NCI-H187 (cell line): ENCODE measurements at places on chromosomes 4 and X.

DNA sequence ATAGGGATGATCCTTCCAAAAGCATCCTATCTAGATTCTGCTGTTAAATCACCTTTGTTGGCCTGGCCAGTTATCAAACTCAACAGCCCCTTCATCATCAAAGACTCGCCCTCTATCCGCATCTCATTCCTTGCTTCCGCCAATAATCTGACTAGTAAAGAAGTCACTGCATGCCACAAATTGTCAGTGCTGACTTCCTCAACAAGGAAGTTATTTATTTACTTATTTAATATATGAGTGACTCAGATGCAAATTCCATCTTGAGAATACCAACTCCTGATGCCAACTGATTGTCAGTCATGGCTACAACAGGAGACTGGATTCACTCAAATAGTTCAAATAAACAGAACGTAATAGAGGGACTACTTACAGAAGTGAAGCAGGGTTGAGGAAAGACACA, 283.8 kb downstream of the TRIML1 start:
- no peak for DNase-seq

- DNase-seq = no peak
Measured at GRCh38 chrX:11787564-11787963, 29.5 kb downstream of the MSL3 start.

GRCh38 chrX:10089378-10089795, 67.4 kb upstream of the CLCN4 start:
- no peak for DNase-seq

DNA sequence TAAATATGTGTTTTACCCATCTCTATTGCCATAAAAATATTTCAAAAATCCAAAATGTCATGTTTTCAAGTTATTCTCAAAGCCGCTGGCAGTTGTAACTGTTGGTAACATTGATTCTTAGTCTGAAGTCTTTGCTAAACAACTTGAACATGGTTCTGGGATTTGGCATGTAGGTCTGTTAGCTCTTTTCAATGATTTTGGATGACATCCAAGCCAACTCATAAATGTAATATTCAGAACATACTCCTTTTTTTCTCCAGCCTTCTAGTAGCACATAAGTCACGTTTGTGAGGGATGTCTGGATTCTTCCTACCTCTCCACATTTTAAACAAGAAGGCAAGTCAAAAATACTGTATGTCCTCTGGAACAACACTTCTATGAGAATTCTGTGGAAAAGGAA, 305.3 kb downstream of the PRR32 start:
- no peak for DNase-seq

DNA sequence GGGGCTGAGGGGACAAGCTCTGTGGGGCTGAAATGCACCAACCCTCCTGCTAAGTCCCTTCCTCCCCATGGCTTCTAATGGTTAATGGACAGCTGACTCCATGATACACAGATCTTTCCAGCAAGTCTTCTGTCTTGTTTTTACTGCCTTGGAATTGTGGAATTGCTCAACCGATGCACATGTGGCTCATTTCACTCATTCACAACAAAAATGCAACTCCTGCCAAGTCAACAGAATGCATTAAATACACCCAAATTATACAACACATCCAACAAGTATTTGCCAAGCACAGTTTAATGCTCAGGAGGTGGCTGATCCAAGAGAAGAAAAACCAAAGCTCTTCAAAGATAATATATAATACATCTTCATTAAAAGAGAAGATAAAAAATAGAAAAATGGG, 61.9 kb upstream of the PAGE4 start:
- no peak for DNase-seq

GRCh38 chr4:81632581-81633299, 161.0 kb upstream of the RASGEF1B start:
- peak; percentile 11 for DNase-seq

GRCh38 chr4:39104255-39104654, 42.2 kb downstream of the KLHL5 start:
- no peak for DNase-seq

- no peak for DNase-seq
Measured at GRCh38 chr4:38855466-38855865, 1.2 kb downstream of the TLR6 start.

- DNase-seq = no peak
Measured at GRCh38 chr4:13615161-13615560, 12.4 kb downstream of the BOD1L1 start.

DNA sequence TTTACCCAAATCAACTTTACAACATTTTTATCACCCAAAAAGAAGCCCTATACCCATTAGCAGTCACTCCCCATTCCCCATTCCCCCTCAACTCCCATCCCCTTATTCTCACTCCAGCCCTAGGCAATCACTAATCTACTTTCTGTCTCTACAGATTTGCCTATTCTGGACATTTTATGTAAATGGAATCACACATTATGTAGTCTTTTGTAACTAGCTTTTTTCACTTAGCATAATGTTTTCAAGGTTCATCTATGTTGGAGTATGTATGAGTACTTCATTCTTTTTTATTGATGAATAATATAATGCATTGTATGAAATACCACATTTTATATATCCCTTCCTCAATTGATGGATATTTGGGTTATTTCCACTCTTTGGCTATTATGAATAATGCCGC, 36.1 kb upstream of the HERC5 start:
- no peak for DNase-seq

GRCh38 chr4:151690164-151690870, 70.5 kb downstream of the GATB start:
- DNase-seq = no peak

- DNase-seq = no peak
Measured at GRCh38 chrX:46704767-46705386, 54.0 kb downstream of the SLC9A7 start.

- peak; percentile 76 for DNase-seq
Measured at GRCh38 chrX:112067601-112068000, 15.0 kb downstream of the TRPC5 start.

DNA sequence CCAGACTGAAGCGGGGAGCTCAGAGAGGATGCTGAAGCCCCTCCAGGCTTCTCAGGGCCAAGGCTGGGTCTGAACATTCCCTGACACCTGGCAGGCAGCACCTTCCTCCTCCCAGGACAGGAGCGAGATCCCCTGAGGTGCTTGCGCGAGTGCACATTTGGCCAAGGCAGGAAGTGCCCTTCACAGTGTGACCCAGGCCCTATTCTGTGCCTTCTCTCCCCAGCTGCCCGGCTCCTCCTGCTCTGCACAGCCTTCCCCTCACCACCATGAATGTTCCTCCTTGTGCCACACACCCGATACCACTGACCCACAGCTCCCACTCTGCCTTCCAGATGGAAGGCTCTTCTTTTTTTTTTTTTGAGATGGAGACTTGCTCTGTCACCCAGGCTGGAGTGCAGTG, 17.1 kb upstream of the PSAPL1 start:
- DNase-seq = no peak

DNA sequence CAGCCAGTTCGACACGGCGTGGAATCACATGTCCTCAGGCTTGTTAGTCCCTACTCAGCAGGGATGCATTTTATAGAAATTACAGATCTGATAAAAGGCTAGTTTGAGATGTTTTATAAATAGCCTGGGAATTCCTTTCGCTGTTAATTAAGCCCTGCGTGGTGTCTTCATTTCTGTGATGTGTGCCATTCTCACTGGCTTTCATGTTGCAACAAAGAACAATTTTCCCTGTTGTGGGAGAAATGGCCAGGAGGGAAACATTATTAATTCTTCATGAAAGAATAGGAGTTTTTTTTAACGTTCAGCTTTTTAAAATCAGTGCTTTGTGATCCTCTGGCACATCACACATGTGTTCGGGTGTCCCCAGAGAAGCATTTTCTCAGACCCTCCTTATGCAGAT, 427.3 kb upstream of the FRG1 start:
- no peak for DNase-seq

DNA sequence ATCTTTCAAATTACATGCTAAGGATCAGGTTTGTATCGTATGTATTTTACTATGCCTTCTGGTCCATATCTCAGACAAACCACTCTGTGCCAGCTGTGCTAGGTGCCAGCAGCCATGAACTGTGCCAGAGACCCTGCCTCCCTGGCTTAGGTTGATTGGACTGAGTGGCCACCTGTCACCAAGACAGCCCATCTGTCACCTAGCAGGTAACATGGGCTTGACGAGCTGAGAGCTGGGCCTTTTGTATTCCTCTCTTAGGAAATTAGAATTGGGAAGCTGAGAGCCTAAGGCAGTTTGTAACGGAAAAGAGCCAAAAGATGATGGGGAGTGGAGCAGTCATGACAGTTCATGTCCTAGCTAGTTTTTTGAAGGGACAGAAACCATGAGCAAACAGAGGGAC, 42.5 kb downstream of the TMEM164 start:
- DNase-seq = no peak

DNA sequence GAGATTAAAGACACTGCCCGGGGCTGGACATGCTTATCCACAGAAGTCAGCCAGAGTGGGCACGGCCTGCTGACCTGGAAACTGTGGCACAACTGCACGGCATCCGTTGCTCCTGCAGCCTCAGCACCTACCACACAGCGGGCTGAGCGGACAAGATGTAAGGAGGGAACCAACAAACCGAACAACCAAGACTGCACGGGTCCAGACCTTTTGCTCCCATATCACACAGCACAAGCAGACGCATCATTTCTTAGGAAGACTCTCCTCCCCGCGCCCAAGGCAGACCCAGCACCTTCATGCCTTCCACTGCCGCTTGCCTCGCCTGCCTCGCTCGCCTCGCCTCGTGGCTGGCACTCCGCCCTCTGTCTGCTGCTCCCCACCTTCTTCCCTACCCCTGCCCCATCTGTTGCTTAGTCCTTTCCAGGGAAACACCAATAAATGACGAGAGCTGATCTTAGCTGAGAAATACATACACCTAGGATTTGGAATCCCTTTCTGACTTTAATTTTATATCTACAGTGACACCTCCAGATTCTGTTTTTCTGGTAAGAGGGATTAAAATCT, 79.0 kb downstream of the AFAP1 start:
- no peak for DNase-seq

DNA sequence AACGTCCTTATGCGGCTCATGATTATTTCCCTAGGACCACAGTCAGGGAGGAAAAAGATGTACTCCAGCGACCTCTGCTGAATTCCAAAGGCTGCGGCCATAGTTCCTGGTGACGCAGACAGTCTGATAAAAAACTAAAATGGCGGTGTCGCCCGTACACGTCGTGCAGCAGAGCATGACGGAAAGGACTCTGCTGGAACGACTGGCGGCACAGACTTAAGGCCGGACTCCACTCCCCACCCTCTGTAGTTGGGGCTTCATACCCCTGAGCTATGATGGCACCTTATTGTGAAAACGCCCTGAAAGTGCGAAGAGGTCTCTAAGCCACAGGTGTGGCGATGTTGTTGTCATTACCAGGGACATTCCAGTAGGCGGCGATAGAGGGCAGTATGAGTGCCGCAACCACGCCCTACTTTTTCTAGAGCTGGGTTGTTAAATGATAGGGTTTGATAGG, 90.0 kb upstream of the EDA2R start:
- DNase-seq = no peak

GRCh38 chr4:21738821-21739220, 209.8 kb downstream of the KCNIP4 start:
- DNase-seq = no peak

DNA sequence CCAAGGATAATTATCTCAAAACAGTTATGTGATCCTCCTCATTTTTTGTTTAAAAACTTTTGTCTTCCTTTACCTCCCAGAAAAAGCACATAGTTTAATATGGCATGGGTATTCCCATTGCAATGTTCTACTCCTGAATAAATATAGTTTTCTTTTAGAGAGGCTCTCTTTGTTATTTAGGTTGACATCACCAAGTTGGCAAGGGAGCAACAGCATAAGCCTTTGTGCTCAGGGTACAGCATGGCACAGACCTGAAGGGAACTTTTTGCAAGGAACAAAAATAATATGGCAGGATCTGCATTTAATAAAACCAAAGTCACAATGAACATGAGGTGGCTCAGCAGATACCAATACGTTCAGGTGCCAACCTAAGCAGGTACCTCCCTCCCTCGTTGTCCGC, 47.1 kb upstream of the NPY2R start:
- DNase-seq = no peak

DNA sequence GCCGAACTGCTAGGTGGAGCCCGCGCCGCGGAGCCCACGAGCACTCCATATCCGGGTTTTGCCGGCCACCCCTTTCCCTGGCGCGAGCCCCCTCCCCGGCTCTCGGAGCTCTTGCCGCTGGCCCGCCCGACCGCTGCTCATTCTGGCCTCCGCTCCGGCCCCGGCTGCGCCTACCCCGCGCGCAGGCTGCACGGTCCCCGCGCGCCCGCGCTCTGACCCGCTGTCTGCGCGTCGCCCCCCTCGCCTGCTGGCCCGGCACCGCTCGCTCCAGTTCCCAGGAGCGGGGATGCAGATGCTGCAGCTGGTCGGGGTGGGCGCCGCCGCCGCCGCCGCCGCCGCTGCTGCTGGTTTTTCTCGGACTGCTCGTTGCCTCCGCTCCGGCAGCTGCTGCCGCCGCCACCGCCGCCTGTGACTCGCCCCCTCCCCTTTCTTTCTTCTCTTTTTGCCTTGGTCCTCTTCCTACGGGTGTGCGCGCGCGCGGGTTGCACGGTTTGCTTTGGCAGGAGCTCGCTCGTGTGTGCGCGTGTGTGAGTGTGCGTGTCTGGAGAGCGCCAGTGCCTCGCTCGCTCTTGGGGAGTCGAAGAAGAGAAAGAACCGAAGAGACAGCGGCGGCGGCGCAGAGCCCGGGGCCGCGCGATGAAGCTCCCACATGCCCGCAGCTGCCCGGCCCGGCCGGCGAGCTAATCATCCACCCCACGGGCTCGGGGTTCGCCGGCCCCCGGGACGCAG, at the start of gene ADGRL3:
ADGRL3 (plus strand) TSS at position 140 of the 729 bp plus-strand sequence.
- peak; percentile 60 for DNase-seq

DNA sequence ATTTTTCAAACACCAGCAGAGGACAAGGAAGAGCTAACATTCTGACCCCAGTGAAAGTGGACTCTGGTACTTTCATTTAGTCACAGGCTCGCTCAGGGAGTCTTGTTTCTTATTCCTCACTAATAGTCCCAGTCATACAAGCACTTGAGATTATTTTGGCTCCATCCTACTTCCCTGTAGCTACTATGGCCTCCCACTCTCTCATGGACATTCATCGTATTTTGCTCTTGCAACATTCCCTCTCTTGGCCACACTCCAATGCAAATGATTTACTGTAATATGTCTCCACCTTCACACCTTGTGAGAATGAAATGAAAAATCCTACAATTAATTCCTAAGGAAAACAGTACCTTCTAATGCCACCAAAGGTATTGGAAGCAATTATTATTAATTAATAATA, 21.3 kb downstream of the PLRG1 start:
- DNase-seq = no peak

GRCh38 chrX:22634751-22635150, 362.0 kb downstream of the CBLL2 start:
- DNase-seq = no peak

DNA sequence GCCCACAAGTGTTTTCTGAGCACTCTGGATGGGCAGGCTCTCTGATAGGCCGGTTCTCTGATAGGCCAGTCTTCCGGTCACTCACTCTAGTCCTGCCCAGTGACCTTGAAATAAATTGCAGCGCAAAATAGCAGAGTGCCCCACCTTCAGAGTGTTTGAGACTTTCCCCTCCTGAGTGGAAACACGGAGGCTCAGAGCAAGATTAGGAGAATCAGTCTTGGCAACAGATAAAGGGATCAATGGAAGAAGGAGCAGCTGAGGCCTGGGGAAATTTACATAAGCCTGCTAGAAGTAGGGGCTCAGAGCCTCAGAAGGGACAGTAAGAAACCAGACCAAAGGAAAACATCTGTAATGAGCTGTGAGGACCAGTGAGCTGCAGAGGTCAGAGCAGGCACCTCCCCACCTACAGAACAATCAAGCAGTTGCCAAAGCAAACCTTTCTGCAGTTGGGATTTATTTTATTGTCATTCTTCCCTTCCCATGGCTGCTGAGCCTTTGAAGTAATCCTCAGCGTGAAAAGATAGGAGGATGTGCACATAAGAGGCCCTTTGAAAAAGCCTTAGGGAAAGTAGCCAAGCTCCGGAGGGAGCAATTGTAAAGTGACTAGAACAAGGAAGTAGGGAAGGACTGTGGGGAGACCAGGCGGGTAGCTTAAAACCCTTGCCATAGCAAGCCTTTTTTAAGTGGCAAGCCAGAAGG, 89.1 kb upstream of the TSPAN5 start:
- no peak for DNase-seq
